ENCODE measurements at places on chromosomes 11 and 22.

DNA sequence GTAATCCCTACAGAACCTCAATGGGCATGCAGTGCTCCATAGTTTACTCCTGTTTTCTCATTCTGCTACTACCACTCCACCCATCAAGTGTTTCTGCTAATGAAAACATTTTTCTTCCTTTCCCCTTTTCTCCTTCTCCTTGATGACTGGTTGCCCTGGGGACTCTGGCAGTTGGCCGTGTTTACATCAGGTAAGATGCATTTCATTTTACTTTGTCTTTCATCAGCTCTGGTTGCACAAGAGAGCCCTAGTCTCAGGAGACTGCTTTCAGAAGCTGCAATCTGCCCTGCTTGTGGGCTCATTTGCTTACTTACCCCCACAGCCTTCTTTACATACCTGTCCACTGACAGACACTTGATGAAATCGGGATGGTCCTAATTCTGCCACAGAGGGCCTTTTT lies 19.6 kb upstream of the LIMK2 start:
- DNase-seq: no peak

- no peak for DNase-seq
Measured at GRCh38 chr11:126290887-126291286, 8.0 kb downstream of the TIRAP start.

DNA sequence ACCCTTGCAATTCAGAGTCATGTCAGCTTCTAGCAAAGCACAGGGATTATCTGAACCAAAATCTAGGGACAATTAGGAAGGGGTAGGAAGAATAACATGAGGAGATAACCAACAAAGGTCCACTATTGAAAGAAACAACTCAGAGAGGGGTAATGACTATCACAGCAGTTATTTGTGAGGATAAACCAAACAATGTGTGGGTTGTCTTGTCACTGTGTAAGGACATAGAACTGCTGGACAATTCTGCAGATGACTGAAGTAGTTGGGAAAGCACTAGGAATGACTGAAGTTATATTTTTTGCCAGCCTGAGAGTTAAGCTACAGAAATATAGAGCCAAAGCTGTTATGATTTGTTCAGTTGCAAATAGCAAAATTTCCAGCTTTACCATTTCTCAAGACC lies 858.4 kb upstream of the CCDC90B start:
- no peak for DNase-seq

DNA sequence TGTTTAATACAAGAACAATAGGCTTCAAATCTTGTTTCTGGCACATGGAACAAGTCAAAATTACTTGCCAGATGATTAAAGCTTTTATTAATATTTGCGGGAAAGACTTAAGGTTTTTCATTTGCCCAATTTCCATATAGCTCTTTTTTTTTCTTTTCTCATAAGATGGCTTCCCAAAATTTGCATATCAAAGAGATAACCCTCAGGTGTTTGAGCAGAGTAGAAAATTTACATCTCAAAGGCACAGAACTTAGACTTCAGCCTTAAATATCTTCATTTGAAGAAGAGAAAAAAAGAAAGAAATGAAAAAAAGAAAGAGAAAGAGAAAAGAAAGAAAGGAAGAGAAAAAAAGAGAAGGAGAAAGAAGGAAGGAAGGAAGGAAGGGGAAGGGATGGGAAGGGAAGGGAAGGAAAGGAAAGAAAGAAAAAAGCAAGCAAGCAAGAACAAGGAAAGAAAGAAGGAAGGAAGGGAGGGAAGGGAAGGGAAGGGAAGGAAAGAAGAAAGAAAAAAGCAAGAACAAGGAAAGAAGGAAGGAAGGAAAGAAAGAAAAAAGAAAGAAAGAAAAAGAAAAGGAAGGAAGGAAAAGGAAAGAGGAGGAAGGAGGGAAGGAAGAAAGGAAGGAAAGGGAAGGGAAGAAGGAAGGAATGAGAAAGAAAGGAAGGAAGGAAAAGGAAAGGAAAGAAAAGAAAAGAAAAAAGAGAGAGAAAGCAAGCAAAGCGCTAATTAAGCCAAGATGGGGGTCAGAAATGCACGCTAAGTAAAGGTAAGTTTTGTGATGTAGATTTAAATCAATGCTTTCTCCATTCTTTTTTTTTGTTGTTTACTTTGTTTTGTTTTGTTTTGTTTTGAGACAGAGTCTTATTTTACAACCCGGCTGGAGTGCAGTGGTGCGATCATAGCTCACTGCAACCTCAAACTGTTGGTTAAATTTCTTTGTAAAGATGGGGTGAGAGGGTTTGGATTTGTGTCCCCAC lies 20.2 kb upstream of the IFITM3 start:
- DNase-seq: no peak

DNA sequence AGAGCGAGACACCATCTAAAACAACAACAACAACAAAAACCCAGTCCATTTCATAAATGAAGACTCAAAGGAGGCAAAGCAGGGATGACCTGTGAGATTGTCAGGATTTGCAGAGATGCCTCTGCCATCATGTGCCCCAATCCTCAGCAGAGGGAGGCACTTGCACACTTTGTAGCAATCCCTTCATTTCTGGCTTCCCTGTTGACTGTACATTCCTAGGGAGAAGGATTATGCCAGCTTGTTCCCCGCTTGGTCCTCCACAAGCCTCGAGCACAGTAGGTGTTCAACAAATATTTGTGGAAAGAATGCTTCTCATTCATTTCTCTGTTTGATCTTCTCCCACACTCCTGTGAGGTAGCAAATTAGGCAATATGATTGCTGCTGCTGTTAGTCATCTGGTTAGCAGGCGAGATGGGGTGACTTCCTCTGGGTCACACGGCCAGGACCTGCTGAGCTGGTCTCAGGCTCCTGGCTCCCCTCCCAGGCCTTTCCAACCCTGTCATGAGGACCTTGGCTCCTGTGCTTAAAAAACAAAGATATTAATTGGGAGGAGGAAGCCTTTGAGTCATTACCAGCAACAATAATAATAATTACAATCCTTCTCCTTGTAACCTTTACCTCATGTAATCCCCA lies 34.1 kb downstream of the LIF start:
- DNase-seq: peak; percentile 97

GRCh38 chr11:67374571-67375281 lies 1.3 kb upstream of the CLCF1 start:
- peak; percentile 93 for DNase-seq

DNA sequence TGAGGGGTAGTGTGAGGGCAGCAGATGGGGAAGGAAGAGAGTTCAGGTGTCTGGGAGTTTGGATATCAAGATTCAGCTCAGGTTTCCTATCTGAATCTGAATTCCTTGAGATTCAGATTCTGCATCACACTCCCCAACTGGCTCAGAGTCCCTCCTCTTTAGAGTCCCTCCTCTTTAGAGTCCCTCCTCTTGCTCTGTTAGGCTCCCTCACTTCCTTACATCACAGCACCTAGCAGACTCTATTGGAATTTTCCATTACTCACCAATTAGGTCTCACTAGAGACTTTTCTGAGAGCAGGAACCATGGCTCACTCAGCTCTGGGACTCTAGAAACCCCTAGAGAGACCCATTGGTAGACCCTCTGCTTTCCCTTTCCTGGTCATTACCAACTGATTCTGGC lies 303.4 kb upstream of the SYN3 start:
- peak; percentile 78 for DNase-seq

DNA sequence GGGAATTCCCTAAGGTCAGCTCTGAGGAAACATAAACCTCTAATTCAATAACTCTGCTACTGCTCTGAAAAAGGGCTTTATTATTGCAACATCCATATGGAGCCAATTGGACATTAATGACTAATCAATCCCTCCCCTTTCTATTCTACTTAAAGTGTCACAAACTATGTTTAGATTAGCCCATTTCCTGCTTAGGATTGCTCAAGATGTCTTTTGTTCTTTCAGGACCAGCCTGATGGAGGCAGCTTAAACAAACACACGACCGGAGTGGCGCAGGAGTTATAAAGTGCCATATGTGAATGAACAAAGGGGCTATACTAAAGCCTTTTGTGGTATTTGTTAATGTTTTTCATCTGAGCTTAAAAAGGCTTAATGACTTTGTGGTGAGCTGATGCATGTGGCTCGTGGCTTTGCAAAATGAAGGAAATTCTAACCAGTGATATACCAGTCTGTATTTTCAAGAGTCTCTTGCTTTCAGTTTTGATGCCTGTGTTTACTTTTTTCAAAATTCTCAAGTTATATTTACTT lies 354.4 kb downstream of the SOX6 start:
- peak; percentile 86 for DNase-seq

GRCh38 chr11:78828676-78829075 lies 254.0 kb upstream of the NARS2 start:
- DNase-seq: no peak

GRCh38 chr22:43720716-43721115 lies 91.4 kb downstream of the EFCAB6 start:
- no peak for DNase-seq

- DNase-seq: no peak
Measured at GRCh38 chr11:111785886-111786412, 19.8 kb upstream of the PPP2R1B start.

- no peak for DNase-seq
Measured at GRCh38 chr11:61963016-61963281, 4.5 kb downstream of the FTH1 start.

GRCh38 chr22:45227645-45228400 lies 12.9 kb downstream of the KIAA0930 start:
- no peak for DNase-seq

DNA sequence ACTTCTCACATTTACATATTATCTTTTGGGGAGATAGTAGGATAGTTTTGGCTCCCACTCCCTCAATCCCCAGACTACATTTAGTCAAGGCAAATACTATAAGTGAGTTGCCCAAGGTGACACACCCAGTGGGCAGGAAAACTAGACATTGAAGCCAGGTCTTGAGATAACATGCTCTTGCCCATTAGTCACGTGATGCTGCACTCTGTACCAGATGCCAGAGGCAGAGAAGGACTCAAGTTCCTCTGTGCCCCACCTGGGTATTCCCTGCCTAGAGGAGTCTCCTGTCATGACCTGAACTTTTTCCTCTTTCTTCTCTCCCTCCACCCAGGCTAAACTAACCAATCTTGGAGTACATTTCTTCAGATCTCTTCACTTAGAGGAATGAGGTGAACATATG lies 484.9 kb downstream of the BUD13 start:
- no peak for DNase-seq

DNA sequence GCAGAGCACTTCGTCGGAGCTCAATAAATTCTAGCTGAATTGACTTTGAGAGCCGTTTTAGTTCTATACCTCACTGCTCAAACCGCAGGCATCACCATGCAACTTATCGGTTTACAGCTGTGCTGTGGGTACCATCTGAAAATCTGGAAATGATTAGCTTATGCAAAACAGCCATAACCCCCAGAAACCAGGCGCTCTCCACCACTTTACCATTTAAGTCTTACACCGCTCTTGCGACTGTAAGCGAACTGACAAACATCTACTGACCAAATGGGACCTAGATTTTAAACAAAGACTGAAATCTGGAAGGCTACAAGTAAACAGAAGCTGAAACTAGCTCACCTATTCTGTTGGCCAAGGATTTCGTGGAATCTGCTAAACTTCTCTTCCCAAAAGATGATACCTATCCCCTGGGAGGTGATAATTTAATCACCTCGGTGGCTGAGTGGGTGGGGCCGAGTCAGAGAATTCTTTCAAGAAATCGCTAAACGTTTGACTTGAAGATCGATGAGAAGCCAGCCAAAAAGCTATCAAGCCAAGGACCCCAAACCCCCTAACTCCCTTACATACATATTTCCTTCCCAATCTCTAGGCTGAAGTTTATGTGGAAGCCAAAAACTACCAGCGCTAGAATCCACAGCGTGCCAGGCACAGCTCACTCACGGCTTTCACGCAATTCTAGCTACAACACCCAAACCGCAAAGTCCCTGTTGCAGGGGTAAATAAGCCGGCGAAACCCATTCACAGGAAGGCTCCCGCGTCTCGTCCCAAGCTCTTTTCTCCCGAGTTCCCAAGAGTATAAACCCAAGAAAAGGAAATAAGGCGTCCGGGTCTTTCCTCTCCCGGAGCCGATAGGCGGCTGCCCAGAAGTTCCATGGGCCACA lies 644 bp downstream of the SPTY2D1 start:
- DNase-seq: no peak

- DNase-seq: no peak
Measured at GRCh38 chr11:87255589-87255988, 217.9 kb downstream of the TMEM135 start.

DNA sequence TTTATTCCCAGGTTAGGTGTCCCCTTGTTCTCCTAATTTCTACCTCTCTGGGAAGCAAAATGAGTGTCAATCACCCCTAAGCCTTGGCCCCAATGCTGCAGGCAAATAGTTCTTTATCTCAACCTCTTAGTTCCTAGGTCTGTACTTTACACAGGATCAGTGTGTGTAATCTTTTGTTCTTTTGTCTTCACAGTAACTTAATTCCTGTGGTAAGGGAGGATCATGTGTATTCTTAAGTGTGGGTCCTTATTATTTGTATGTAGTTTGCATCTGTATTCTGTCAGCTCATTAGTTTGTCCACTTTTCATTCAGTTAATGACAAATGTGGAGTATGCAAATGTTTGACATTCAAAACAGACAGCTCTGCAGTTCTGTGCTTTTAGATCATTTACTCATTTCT lies 166.7 kb downstream of the FAT3 start:
- DNase-seq: no peak

DNA sequence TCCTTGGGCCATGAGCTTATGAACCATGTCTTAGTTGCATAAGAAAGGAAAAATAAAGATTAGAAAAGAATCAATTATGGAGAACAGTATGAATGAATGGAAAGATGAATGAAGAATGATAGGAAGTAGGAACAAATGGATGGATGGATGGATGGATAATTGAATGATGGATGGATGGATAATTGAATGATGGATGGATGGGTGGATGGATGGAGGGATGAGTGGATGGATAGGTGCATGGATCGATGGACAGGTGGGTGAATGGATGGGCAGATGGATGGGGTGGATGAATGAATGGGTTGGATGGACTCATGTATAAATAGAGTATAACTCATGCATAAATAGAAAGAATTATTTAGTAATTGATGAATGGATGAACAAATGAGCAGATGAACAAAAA lies 7.2 kb downstream of the LSP1 start:
- no peak for DNase-seq

- DNase-seq: no peak
Measured at GRCh38 chr11:46402957-46403902, 11.7 kb upstream of the CHRM4 start.

DNA sequence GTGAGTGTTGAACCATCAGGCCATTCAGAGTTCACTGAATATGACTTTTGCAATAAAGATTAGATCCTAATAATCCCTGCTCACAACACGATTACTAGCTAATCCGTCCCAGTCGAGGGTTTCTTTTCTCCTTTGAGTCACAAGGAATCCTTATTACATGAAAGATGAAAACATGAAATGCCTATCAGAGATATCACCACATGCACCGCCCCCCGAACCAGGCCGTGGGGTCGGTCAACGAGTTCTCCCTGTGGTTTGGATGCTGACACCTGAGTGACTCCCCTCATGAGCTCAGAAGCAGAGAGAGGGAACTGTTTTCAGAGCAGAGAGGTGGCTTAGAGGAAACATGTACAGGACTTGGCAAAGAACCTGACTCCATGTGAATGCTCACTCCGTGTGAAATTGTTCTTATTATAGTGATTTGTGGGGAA lies 263.3 kb downstream of the ETS1 start:
- no peak for DNase-seq

GRCh38 chr22:20587206-20587958 lies 80.0 kb downstream of the MED15 start:
- DNase-seq: no peak

GRCh38 chr11:61482513-61482912 lies 26.0 kb upstream of the LRRC10B start:
- DNase-seq: no peak

GRCh38 chr22:49642331-49642730 lies 185.3 kb downstream of the BRD1 start:
- DNase-seq: no peak

- no peak for DNase-seq
Measured at GRCh38 chr22:44571566-44572413, 73.8 kb upstream of the RTL6 start.

Measured in Caki2 (cell line).